ENCODE measurements at places on chromosomes 3 and 15.

- no peak for DNase-seq
These were observed 833.7 kb downstream of the ROBO2 start for GRCh38 chr3:77873598-77873997.

DNA sequence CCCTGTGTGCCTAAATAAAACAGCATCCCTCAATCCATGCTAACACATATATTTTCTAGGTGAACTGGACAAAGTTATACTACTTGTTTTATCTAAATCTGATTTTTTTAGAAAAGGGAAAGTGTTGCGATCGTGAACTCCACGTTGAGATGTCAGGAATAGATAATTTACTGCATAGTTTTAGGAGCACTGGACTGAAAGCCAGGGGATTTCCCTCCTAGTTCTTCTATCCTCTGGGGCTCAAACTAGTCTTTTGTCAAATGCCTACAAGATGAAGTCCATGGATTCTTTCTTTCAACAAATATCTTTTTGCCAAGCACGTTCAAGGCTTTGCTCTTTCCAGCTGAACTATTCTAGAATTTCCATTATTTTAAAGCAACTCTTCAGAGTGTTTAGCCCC lies 617 bp upstream of the HPS3 start:
- no peak for DNase-seq

- DNase-seq: no peak
These were observed 32.9 kb upstream of the FBLN2 start for GRCh38 chr3:13515786-13516759.

DNA sequence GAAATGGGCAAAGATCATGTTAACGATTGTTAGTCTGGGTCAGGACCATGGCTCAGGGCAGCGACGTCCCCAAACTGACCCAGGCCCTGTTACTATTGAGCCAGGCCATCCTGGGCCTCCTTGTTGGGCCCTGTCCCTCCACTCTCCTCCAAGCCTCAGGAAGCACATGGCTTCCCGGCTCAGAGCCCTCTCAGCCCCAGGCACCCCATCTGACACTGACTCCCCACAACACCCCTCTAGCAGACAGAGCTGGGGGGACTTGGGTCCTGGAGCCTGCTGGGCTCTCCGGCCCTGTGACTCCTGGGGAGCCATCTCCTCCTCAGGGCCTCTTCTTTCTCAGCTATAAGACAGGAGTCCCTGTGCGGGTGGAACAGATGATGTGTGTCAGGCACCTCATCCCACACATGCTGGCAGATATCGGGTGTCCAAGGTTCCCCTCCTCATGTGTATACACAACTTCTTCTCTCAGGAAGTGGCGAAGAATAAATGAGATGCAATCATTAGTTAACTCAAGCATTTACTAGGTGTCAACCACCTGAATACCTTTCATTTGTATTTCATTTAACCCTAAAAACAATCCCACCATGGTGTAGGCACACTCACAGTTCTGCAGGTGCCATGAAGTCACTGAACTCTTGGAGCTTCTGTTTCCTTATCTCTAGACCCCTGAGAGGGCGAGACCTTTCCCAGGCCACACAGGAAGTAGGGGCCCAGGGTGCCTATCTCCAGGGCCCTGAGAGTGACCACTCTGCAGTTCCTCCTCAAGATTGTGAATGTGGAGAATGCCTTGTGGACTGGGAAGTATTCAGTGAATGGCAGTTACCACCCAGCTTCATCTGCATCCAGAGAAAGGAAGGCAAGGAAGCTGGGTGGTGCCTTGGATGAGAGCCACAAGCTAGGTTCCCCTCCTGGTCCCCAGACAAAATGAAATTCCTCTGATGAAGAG lies 282.5 kb upstream of the TLE3 start:
- DNase-seq: no peak

GRCh38 chr15:96462768-96463750 lies 132.6 kb downstream of the NR2F2 start:
- no peak for DNase-seq

DNA sequence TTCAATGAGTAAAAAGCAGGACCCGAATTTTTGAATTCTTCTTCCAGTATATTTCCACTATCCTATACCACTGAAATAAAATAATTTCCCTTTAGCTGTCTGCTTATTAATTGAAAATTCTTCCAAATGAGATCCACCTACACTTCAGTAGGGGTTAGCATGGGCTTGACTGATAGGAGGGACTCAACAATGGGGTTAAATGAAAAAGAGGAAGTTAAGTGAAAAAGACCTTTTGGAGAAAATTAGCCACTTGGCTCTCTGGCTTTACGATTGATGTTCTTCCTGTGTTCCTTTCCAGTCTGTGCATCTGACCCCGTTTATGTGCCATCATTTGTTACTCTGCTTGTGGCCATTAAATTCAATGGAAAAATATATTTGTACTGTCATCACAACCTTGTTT lies 54.0 kb upstream of the GCNT3 start:
- no peak for DNase-seq

GRCh38 chr15:28929200-28929599 lies 43.4 kb downstream of the APBA2 start:
- no peak for DNase-seq

DNA sequence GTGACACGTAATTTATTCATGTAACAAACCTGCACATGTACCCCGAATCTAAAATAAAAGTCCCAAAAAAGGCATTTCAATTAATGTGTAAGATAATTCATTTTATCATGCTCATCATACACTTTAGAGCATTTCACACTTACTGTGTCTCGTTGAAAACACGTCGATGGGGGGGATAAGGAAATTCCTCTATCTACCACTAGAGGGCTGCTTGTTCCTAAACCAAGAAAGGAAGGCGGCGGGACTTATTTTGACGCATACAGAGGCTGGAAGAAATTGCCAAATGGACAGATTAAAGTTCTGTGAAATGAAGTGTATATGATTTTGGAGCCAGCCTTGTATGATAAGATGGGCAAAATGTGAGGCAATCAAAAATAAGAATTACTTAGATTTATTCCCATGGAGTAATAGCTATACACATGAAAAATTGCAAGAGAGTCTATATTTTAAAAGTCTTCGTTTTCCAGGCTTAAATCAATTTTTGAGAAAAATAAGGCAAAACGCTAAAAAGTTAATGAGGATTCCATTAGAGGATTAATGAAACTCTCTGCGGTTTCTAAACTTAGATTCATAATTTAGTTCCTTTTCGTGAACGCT lies 346.8 kb downstream of the CNTN3 start:
- no peak for DNase-seq

All from GM04504 (cell line).